H1 (cell line): ENCODE measurements at places on chromosomes 6 and 20. TPM values are rescaled to one million over a fixed set of nuclear protein-coding genes. Genes with fewer than 3 reads are reported as not detected.
A peak's percentile ranks its signal among the peaks of the same experiment; 100 is the strongest.

- H3K4me3 ChIP-seq: no peak overlapping the region
- DNase-seq: no peak
- H3K4me1 ChIP-seq: no peaks in the 10 kb centered on the region
- H3K27me3 ChIP-seq: no peaks in the 10 kb centered on the region
- no peak overlapping the region for H3K27ac ChIP-seq
These were observed 28.2 kb upstream of the KCNB1 start for GRCh38 chr20:49510562-49511122.

The SLC44A4 gene
- total RNA-seq: 2.5 and 4.8 TPM in 2 replicates

The SNAI1 gene
- total RNA-seq: 6.5 and 7.7 TPM in 2 replicates

The RAET1L gene
- total RNA-seq: not detected in 2 replicates

DNA sequence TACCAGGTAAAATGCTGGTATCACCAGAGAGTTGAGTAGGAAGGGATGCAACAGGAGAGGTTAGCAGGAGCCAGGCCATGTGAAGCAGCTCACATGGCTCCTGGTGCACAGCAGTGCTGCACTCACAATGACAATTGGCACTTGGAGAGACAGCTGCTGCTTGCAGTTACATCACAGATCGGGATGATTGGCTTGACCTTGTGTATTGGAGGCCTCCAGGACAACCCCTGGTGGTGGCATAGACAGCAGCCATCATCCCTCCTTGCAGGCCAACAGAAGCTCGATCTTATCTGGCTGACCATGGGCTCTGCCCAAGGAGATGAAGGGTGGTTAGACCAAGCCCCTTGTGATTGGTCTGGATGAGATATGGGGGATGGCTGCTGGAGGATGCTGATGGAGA, 73.0 kb downstream of the EYA2 start:
- DNase-seq: no peak
- no peaks in the 10 kb centered on the region for H3K36me3 ChIP-seq
- no peaks in the 10 kb centered on the region for H3K27me3 ChIP-seq
- no peak overlapping the region for H3K4me3 ChIP-seq
- H3K27ac ChIP-seq: no peak overlapping the region

The NKAIN2 gene
- total RNA-seq: 0.34 TPM in 1 of 2 replicates, not detected in the other

The THEMIS gene
- not detected in 2 replicates for total RNA-seq

DNA sequence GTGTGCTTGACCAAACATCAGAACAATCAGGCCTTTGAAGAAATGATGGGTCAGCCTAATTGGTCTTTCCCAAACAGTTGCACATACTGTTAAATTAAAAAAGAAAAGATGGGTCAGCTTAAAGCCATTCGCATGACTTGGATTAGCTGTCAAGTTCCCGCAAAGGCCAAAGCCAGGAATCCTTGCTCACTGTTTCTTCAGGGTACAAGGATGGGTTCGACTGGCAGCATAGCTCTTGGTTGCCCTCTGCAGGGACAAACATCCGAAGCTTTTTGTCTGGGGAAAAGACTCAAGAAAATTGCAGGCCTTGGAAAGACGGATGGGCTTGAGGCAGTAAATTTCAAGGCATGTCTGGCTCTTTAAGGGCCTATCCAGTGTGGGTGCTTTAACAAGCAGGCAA, 168.0 kb downstream of the HDGFL1 start:
- no peaks in the 10 kb centered on the region; the same call in 1 of the 2 replicates for H3K36me3 ChIP-seq
- H3K4me1 ChIP-seq: no peaks in the 10 kb centered on the region
- DNase-seq: peak; percentile 44
- H3K4me3 ChIP-seq: no peak overlapping the region
